RPMI8226 (cell line): ENCODE measurements at places on chromosomes 6 and 20.
A peak's percentile ranks its signal among the peaks of the same experiment; 100 is the strongest.

DNA sequence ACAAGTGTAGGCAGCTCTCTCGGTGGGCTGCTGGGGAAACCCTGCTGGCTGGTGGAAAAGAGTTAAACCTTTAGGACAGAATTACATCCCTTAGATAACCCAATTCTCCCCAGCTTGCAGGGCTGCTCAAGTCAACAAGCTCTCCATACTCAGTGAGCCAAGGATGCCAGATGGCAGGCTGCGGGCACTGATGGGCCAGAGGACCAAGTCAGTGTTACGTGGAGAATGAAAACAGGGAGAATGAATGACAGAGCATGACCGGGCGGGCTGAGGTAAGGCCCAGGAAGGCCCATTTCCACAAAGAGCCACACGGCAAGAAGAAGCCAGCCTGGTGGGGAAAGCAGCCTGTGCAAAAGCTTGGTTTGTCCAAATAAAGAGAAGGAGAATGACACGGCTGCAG, 58.7 kb upstream of the CD93 start:
- no peak for DNase-seq

GRCh38 chr20:14142964-14143627, 147.8 kb downstream of the MACROD2 start:
- DNase-seq = no peak

DNA sequence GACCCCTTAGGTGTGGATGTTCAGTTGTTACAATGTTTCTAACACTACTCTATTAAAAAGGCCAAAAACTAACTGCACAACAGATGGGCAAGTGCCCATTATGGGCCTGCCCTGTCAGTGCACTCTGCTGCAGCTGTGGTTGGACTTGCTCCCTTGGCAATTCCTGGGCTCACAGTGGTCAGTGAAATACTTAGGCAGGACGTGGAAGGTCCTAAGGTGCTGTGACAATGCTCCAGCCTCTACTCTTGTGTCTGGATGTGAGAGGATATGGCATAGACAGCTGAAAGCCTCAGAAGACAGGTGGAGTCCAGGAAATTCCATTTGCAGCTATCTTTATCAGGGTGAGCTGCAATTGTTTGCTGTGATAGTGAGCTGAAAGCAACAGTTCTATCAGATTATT, 136.5 kb upstream of the OLIG3 start:
- no peak for DNase-seq

DNA sequence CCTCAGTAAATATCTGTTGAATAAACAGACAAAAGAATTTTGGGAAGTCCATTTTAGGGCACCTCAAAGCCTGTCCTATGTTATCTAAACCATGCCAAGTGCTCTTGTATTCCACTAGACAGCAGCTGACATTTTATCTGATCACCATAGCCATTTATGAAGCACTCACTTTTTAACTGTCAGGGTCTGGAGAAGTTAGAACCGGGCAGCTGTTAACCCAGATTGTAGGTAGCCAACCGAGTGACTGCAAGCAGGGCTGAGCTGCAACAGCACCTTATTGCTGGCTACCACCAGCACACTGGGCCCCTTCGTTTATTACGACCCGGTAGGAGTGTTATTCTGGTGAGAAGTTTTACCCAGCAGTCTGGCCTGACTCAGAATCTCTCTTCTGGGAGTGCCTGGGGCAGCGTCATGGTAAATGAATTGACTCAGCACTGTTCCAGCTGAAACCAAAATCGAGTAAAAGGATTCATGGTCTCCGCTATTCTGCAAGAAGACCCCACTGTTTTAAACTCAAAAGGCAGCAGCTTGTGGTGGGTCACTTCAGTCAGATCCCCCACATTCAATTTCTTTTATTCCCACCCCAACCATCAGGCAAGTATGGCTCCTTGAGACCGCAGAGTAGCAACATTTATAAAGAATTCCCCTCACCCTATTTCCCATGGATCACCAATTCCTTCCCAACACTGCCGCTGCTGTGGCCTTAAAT, 1.7 kb downstream of the UBE2V1 start:
- no peak for DNase-seq

DNA sequence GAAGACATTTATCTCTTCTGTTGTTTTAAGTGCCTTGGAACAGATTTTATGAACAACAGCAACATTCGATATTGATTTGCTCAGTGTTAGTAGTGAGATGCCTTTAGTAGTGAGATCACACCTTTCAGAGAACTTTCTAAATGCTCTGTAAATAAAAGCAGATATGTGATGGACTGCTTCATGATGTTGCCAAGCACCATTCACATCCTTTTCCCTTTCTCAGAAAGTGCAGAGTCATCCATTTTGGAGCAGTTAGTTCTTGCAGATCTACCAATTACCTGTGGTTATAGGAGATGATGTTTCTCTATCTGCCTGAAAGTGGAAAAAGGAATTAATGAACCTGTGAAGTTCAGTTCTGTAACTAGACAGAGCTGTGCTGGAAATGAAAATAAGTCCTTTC, 27.0 kb downstream of the CBFA2T2 start:
- DNase-seq = peak; percentile 74

DNA sequence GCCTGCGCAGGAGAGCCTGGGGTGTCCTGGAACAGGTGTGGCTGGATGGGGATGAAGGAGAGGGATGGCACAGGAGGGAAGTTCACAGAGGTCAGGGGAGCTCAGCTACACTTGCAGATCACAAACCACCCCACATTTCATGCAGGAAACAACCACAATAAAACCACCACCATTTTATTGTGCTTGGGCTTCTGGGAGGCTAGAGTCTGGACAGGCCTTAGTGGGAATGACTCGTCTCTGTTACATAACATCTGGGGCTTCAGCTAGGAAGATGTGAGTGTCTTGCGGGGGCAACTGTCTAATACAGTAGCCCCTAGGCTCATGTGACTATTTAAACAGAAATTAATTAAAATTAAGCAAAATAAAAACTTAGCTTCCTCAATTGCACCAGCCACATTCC, 33.4 kb downstream of the SNX5 start:
- no peak for DNase-seq

GRCh38 chr20:42706759-42707158, 482.9 kb downstream of the PTPRT start:
- DNase-seq = no peak

- DNase-seq = no peak
Measured at GRCh38 chr6:51352506-51353029, 533.9 kb downstream of the TFAP2B start.

DNA sequence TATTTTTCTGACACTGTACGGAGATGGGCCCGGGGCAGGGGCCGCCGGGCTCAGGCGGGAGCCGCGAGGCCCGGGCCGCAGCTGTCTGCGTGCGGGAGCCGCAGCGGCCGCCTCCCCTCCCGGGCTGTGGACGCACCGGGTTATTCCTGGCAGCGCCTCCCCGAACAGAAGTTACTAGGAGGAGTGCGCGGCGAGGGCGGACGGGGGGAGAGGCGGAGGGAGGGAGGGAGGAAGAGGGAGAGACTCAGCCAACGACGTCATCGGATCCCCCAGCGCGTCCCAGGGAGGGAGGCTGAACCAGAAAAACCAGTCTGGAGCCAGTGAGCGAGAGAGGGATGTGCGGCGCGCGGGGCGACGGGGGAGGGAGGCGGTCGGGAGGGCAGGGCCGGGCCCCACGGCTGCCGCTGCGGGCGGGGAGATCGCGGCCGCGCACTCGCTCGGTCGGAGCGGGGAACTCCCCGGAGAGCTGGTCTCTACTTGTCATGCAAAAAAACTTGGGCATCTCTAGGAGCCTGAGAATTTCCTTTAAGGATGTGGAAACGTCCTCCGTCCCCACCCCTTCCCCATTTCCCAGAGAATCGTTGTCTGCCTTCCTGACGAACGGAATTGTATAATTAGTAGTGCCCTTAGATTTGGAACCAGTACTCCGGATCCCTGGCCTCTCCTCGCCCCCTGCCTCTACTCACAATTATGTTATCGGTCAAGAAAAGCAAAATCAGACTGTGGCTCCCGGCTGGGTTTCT, 1.4 kb upstream of the HIVEP2 start:
- DNase-seq = peak; percentile 89

GRCh38 chr6:99514089-99514488, 1.1 kb downstream of the USP45 start:
- no peak for DNase-seq

DNA sequence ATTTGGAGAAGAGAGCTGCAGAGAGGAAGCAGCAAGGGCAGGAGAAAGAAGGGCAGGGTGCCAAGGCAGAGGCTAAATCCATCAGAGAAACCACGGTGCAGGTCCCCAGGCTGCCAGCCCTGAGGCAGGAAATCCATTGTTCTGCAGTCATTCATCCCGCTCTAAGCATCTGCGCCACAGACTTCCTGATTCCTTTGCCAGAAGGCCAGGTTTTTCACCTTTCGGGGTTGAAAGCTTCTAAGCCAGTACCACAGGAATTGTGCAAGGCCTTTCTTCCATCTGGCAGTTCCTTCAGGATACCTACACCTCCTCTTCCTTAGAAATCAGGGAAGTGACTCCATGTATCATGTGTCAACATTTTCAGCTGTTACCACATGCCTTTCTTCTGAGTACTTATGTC, 45.6 kb downstream of the ADGRF5 start:
- no peak for DNase-seq

DNA sequence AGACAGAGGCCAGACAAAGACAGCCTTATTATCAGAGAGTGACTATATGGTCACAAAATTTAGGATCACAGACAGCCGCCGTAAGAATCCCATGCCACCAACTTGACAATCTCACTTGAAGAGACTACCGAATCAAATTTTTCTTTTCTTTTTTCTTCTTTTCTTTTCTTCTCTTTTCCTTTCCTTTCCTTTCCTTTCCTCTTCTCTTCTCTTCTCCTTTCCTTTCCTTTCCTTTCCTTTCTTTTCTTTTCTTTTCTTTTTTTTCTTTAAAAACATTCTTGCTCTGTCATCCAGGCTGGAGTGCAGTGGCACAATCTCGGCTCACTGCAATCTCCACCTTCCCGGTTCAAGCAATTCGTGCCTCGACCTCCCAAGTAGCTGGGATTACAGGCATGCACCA, 1.2 kb upstream of the EPPIN start:
- DNase-seq = no peak

- no peak for DNase-seq
Measured at GRCh38 chr6:6920114-6920986, 187.4 kb upstream of the RREB1 start.

GRCh38 chr6:153085239-153085638, 45.8 kb downstream of the RGS17 start:
- no peak for DNase-seq

- DNase-seq = no peak
Measured at GRCh38 chr6:144630857-144631256, 345.7 kb downstream of the UTRN start.

- DNase-seq = no peak
Measured at GRCh38 chr6:81373414-81373813, 379.1 kb downstream of the TENT5A start.

DNA sequence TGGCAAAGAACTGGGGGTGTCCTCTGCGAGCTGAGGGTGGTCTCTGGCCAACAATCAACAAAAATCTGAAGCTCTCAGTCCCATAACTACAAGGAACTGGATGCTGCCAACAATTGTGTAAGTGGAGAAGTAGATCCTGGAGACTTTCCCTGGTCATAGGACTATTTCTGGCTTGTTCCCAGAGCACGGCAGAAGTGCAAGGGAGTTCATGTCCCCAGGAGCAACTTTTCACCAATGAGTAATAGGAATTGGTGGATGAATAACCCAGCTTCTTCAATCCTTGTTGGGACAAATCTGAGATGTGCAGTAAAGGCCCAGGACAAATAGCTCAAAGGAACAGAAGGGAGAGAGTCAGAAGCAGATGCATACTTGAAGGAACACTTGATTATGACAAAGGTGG, 95.5 kb downstream of the QRSL1 start:
- DNase-seq = no peak

GRCh38 chr6:36131511-36132245, 1.4 kb downstream of the MAPK13 start:
- peak; percentile 82 for DNase-seq

DNA sequence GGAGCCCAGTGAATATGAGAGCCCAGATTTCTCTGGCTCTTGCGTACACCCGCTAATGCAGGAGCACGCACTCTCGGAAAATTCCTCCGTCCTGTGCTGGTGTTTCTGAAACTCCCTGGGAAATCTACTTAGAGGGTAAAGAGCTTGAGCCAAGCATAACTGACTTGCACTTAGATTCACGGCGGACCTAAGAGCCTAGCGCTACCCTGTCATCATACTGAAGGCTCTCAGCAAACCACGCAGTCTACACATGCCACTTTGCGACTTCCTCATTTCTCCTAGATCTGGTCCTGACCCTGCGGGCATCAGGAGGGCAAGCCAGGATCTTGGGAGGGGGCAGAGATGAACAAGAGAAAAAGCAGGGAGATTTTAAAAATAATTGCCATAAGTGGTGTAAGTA, 324.7 kb downstream of the CD83 start:
- no peak for DNase-seq

DNA sequence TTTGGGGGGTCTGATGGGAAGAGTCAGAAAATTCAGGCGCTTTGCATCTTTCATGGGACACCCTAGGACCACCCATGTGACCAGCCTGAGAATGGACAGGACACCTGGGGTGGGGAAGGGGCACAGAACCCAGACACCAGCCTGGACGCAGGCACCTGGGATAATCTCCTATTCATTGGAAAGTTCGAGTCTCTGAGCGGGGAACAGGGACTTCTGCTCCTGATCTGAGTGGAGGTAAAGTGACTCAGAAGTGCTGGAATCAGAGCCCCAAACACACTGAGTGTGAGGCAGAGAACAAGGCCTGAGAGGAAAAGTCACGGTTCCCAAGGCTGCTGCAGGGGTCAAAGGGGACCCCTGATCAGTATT, 1.4 kb downstream of the HLA-B start:
- DNase-seq = no peak

DNA sequence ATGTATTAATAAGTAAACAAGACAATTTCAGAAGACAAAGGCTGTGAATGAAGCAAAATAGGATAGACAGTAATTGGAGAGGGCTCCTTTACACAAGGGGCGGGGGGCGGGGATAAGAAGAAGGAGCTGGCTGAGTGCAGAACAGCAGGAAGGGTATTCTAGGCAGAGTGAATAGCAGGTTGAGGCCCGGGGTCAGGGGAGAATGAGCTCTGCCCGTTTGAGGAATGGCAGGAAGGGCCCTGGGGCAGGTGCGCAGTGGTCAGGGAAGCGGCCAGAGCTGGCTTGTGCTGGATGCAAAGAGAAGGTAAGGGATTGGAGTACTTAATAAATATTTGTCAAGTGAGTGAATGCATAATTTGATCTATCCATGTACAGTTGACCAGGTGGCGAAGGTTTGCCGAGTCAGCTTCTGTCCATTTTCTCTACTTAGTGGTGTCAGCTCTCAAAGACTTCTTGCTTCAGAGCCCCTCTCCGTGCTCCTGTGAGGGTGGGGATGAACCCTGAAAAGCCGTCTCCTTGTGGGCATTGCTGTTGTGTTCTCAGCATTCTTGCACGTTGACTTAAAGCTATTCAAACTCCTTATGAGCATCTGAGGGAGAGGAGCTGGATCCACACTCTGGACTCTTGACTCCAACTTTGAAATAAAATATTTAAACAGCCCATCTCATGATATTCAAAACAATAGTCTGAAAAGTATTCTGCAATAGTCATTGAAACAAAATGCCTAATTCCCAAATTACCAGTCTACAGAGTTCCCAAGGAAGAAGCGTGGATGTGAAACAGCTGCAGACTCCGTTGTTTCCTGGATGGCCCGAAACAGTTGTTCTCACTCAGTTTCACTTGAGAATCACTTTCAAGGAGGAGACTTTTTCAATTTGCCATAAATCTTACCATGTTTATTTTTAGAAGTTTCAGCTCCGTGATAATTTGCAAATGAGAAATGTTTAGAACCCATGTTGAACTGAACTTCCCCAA, 105.1 kb downstream of the EDN3 start:
- no peak for DNase-seq
